Suprapubic skin (tissue), 4 donors: ENCODE measurements at places on chromosomes 3 and 15. TPM values are rescaled to one million over a fixed set of nuclear protein-coding genes. Genes with fewer than 3 reads are reported as not detected.
A peak's percentile ranks its signal among the peaks of the same experiment; 100 is the strongest.

DNA sequence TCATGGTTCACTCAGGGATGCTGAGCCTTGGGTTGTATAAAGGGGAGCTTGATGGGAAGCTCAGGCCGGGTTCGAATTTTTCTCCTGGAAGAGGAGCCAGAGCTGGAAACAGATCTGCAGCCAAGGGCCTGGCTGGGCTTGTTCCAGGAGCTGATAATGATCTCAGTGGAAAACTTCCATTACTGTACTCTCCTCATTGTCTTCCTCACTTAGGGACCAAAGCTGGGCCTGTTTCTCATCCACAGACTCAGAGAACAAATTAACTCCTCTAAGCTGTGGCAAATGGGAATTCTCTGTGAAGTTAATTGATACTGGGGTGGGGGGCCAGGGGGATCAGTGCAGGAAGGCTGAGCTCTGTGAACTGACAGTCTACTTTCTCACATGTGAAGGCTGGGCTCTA, 92.0 kb downstream of the PRICKLE2 start:
- no peak for DNase-seq

DNA sequence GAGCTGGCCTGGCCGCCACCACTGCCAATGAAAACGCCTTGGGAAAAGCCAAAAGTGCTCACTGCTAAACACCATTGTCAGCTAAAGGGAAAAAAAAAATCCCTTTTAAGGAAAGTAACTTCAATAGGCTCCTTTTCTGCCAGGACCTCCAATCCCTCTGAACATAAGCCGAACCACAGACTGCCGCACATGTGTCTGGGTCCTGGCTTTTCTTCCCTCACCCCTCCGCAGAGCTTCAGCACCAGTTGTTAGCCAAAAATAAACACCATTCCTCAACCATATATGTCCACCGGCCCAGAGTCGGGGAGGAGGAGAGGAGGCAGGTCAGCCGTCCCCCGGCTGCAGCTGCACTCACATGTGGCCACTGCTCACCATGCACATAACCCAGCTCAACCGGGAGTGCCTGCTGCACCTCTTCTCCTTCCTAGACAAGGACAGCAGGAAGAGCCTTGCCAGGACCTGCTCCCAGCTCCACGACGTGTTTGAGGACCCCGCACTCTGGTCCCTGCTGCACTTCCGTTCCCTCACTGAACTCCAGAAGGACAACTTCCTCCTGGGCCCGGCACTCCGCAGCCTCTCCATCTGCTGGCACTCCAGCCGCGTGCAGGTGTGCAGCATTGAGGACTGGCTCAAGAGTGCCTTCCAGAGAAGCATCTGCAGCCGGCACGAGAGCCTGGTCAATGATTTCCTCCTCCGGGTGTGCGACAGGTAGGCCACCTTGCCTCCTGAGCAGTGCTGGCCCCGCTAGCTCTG, at the start of gene FBXL22:
Gene FBXL22, plus strand, starts transcription at position 350 of the 753 bp plus-strand sequence. Its CDS starts 6 bp downstream, at position 356.
- DNase-seq: no peak

DNA sequence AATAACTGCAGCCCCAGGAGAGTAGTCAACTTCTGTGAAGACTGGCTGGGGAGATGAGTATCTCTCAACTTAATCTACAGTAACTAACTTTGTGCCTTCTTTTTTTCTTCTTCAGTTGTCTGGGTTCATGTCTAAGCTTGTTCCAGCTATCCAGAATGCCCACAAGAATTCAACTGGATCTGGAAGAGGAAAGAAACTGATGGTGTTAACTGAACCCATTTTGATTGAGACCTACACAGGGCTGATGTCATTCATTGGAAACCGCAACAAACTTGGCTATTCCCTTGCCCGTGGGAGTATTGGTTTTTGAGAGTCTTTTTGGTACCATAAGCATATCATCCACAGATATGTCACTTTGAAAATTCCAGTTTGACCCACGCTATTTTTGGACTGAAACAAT, 148.7 kb downstream of the TPRG1 start:
- DNase-seq: no peak

GRCh38 chr3:161066930-161067329, 38.2 kb downstream of the B3GALNT1 start:
- DNase-seq: no peak

- no peak for DNase-seq
Measured at GRCh38 chr15:101723171-101723873, 951 bp downstream of the TARS3 start.

GRCh38 chr3:150898046-150898754, 7.0 kb downstream of the MINDY4B start:
- no peak for DNase-seq

GRCh38 chr3:134623615-134624245, 27.1 kb downstream of the KY start:
- peak; percentile 35 for DNase-seq

GRCh38 chr15:74389241-74390048, 22.0 kb upstream of the CYP11A1 start:
- no peak for DNase-seq

DNA sequence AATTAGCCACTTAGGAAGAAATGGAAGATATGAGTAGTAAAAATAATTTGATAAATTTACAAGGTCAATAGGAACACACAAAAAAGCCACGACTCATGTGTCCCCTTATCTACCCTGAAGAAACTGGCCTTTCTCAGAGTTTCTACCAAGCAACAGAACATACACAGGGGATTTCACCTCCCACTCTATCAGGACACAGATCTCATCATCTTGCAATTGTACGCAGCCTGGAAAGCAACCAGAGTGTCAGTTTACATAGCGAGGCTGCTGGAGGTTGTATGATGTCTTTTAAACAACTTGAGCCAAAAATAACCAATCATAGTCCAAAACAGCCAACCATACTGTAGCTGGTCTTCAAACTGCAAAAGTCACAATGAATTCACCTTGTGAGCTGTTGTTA, 19.7 kb upstream of the LMOD3 start:
- DNase-seq: no peak

DNA sequence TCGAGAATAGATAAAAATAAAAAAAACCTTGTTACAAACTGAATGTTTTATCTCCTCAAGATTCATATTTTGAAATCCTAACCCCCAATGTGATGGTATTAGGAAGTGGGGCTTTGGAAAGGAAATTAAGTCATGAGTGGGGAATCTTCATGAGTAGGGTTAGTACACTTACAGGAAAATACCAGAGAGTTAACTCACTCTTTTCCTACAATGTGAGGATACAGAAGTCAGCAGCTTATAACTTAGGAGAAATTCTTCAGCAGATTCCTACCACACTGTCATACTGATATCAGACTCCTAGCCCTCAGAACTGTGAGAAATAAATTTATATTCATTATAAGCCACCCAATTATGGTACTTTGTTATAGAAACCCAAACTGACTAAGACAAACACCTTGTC, 453.1 kb downstream of the GBE1 start:
- no peak for DNase-seq

DNA sequence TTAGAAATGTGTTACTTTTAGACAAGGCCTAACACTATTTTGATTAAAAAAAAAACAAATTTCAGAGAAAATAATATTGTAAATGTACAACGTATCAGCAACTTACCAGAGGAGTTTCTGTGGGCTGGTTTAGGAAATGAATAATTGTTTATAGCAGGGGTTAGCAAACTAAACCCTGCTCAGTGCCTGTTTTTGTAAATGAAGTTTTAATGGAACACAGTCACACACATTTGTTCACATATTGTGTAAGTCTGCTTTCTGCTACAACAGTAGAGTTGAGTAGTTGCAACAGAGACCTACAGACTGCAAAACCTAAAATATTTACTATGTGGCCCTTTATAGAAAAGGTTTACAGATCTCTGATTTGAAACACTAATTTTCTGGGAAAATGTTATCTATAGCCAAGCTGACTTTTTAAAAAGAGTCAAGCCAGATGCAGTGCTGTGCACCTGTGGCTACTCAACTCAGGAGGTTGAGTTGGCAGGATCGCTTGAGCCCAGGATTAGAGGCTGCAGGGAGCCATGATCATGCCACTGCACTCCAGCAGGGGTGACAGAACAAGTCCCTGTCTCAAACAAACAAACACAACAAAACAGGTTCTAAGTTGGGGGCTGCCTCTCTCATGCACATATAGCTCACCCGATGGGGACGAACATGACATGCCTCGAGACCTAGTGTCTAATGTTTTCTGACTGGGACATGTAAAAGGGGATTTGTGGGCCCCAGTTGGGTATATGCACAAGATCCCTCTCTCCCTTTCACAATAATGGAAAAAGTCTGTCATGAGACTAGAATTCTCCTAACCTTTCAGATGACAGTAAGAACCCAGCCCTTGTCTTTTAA, 182.5 kb downstream of the TNIK start:
- no peak for DNase-seq

DNA sequence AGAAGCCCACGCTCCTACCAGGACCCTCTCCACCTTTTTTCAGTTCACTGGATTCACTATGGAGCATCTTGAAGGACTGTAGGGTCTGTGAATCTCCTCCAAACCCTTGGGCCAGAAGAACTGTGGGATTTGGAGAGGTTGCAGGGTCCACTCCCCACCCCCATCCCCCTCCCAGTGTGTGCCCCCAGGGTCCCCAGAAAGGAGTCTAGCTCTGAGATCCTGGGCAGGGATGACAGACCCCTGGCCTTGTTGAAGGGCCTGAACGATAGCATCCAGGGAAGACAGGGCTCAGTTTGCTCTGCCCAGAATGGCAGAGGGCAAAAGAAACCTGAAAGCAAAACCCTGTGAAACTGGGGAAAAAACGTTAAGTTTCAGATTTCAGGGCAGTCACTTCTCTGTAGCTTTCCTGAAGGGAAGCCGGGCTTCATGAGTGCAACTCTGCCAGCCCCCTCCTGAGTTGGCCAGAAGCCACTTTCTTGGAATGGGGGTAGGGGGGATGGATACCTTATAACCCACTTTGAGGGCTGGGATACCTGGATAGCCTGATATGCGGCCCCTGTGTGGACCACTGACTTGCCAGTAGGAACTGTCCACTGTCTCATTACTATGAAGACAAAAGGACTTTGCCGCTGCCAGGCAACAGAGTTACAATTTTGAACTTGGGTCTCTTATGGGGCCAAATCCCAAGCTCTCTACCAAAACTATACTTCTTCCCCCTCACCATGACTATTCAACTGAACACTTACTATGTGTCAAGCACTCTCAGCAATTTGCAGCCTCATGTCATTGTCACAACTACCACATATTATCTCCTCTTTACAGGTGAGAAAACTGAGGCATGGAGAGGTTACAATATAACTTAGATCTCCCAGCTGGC, 1.6 kb upstream of the CISH start:
- no peak for DNase-seq

Gene PIF1
- total RNA-seq: 5.9 TPM

Gene CCDC39
- not detected for total RNA-seq

Gene CD86
- 2.8 TPM for total RNA-seq

Gene CLK3
- 244 TPM for total RNA-seq

Gene TMCO5A
- not detected for total RNA-seq

Gene LMAN1L
- not detected for total RNA-seq

Gene RBMS3
- 23.4 TPM for total RNA-seq

Gene GPR62
- not detected for total RNA-seq
